ENCODE measurements at places on chromosomes 2 and 18. TPM values are rescaled to one million over a fixed set of nuclear protein-coding genes. Genes with fewer than 3 reads are reported as not detected.

The RESP18 gene
- total RNA-seq, result not detected

The RUFY4 gene
- 0.60 TPM for total RNA-seq

The AQP12B gene
- total RNA-seq, result not detected

DNA sequence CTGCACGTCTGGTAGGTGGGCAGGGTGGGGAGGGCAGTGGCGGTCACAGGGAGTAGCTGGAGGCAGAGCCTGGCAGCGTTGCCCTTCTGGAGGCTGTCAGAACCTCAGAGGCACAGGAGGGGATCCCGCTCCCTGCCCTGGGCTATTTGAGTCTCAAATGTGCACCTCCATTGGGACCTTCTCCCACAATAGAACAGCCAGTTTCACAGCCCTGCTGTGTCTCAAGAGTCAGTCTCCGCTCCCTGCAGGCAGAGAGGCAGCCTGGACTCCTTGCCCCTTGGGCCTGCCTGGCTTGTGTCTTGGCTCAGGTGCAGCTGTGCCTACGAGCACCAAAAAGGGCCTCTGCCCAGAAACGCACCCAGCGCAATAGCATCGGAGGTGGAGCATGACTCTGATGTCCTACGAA lies 57.4 kb downstream of the FAM168B start:
- DNase-seq, result no peak

The GALR1 gene
- not detected for total RNA-seq

DNA sequence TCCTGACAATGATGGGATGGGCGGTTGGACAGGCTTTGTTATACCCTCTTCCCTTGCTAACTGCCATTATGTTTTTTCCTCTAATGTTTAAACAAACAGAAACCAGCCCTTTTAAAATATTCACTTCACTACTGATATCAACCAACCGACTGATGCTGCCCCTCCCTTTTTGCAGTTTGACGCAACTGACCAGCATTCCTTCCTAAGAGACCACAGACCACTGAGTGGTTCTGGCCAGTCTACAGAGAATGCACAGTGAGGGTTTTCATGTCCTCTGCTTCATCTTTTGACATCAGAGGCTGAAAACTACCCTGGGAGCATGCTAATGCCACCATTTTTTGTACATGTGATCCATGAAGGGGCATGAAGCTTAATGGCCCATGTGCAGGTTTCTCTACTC lies 85.3 kb downstream of the CYP26B1 start:
- no peak for DNase-seq

DNA sequence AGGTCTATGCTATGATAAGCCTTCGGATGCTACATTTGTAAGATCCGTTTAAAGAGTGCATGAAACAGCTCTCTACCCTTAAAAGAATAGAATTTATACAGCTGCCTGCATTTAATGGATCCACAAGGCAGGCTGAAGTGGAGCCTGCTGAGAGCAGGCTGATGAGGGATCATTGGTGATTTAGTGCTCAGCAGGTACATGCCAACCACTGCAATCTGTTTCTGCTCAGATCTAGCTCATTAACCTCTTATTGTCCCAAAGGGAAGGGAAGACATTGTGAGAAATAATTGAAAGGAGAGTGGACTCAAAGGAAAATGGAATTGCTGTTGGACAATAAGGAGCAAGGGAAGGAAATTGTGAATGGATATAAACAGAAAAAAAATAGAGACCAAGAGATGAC lies 822.6 kb downstream of the TRIB2 start:
- no peak for DNase-seq

GRCh38 chr2:129189617-129190319 lies 789.7 kb upstream of the RAB6C start:
- DNase-seq, result no peak

DNA sequence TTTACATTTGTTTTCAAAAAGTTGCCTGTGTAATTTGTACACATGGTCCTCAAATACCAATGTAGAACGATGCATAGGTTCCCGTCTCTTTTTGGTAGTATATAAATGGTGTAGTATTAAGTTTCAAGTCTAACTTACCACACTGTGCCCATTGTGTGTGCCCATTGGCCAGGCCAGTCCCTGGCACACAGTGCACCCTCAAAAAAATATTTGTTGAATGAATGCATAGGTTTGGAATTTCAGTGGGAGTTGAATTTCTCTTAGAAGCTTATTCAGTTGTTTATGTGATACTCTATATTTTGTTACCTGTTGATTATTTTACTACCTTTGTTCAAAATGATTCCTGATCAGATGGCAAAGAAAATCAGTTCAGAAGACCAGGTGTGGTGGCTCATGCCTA lies 30.1 kb downstream of the IDH1 start:
- DNase-seq, result no peak

All from omental fat pad (tissue), 4 donors.